ENCODE measurements at places on chromosomes 5 and 9.

GRCh38 chr9:101311758-101312420 is 72.9 kb downstream of the BAAT start:
- peak; percentile 93 for DNase-seq

DNA sequence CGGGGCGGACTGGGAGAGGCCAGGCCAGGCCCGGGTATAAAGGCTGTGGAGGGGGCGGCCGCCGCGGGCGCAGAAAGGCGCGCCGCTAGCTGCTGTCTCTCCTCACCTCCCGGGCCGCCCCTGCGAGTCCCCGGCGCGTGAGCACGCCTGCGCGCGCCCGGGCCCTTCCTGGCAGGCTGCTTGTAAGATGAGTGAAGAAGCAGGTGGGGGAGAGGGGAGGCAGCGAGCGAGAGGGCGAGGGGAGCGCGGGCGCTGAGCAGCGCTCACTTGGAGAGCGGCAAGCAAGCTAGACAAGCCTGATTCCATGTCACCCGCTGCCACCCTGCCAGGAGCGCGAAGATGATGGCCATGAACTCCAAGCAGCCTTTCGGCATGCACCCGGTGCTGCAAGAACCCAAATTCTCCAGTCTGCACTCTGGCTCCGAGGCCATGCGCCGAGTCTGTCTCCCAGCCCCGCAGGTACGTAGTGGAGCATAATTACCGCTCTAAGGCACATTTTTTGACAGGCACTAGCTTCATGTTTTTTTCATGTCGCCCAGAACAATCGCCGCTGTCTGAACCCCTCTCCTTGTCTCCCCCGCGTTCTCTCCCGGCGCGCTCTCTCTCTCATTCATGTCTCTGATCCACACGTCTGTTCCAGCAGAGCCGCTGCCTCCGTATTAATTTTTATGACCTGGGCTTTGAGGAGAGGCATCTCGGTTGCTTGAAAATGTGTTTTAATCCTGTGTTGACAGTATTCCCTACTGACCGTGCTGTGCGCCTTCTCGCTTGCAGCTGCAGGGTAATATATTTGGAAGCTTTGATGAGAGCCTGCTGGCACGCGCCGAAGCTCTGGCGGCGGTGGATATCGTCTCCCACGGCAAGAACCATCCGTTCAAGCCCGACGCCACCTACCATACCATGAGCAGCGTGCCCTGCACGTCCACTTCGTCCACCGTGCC is at the start of gene POU4F3:
TSS of gene POU4F3 (plus strand) at position 66 of the 941 bp plus-strand sequence. CDS start at position 340, 274 bp downstream.
- DNase-seq = no peak

DNA sequence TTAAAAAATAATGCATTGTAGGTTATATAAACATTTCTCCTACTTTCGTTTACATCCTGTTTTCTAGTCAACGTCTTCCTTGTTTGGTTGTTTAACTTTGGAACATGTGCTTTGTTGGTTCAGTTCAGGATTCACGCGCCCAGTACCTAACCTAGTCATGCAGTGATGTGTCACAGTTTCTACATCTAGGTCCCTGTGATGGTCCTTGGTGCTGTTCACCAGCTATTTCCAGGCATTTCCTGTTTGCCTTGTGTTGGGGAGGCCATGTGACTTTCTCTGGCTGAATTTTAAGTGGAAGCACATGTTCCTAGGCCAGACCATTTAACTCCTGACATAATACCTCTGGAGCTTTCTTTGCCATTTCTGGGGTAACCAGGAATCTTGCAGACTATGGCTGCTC is 292.3 kb downstream of the SMARCA2 start:
- no peak for DNase-seq

- DNase-seq = no peak
These were observed 182.2 kb upstream of the ISL1 start for GRCh38 chr5:51201024-51201423.

DNA sequence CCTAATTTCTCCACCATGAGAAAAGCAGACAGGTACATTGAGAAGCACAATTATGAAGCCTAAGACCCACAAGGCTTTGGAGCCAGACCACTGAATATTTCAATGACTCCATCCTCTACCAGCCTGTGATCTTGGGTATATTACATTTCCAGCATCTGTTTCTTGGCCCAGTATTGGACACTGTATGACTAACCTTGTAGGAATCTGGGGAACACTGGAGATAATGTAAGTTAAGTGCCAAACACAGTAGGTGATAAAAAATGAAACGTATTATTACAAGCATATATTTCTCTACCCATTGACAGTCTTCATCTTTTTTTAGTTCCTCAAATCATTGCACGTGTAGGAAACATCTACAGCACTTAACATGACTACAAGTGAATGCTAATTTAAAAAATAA is 28.6 kb upstream of the FEM1C start:
- no peak for DNase-seq

- no peak for DNase-seq
These were observed 427.6 kb downstream of the GADD45G start for GRCh38 chr9:90032296-90033027.

- no peak for DNase-seq
These were observed 136.4 kb downstream of the SEMA5A start for GRCh38 chr5:9409413-9409960.

DNA sequence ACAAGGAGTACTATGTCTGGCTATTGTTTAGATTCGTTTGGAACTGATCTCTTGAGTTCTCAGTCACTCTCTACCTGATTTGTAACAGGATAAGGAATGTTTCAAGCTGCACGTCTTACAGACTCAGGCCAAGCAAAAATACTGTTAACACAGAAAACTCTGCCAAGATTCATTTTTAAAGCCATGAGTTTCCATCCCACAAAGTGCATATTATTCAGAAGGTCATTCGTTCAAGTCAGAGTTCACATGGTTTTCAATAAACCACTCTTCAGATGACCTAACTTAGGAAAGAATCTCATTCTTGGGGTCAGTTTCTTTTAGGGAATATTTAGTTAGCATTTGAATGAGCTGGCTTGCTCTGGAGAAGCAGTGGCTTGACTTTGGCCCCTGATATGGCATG is 49.3 kb downstream of the F2R start:
- DNase-seq = no peak

DNA sequence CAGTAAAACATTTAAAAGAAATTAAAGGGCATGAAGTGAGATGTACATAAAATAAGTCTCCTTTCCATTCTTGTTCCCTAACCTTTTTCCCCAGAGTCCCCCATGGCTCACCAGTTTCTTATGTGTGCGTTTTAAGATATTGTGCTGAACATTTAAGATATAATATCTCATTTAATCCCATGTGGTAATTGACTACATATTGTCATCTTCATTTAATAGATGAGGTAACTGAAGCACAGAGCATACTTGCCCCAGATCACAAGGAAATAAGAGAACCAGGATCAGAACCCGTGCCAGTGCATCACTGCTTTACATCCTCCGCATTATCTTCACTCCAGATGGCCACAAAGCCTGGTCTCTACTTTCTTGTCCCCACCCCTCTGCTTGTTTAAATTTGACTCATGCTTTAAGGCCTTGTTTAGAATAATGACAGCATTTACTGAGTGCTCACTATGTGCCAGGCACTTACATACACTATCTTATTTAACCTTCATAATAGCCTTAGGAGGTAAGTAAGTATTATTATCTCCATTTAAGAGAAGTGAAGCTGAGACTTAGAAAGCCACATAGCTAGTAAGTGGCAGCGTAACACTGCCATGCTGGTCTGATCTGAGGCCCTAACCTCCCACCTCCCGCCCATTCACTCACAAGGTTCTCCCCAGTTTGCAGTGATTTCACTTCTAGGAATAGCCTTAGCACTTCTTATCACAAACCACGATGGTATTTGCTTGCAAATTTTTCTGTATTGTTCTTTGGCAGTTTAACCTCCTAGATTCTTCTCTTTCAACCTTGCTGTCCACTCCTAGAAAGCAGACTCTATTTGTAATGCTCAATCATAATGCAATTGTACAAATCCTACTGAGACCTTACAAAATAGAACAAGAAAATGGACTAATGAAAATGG is 78.4 kb upstream of the IL6ST start:
- DNase-seq = no peak

DNA sequence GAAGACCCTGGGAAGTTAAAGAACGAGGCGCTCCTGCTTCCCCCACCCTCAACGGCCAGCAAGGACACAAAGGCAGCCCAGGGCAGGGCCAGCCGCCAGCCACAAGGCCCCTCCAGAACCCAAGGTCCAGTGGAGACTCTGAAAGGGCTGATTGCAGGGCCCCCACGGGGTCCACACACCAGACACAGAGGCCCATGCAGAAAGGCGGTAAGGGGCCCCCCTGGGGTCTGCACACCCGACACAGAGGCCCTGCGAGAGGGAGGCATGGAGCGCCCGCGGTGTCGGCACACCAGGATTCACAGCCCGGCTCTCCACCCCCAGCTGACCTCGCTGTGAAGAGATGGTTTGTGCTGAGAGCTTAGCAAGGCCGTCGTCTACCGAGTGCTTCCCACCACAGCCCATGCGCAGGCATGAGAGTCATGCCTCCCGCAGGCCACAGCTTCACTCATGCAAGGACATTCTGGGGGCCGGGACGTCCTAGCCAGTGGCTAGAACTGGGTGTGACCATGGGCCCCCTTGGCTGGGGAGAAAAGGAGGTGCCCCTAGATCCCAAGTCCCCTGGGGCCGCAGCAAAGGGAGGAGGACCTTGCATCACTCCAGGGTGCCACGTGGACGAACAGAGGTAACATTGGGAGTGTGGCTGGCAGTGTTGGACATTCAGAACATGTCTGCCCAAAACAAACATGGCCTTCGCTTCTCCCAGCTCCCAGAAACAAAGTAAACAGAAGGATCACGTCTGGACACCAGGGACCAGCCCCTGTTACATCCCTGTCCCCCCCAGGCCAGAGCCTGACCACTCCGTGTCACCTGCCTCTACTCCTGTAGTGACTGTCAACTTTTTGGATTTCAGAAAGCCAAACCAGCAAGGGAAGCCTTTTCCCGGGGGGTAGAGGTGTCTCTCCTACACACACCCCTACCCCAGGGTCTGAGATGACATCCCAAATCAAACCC is 9.8 kb downstream of the BRD3 start:
- no peak for DNase-seq

DNA sequence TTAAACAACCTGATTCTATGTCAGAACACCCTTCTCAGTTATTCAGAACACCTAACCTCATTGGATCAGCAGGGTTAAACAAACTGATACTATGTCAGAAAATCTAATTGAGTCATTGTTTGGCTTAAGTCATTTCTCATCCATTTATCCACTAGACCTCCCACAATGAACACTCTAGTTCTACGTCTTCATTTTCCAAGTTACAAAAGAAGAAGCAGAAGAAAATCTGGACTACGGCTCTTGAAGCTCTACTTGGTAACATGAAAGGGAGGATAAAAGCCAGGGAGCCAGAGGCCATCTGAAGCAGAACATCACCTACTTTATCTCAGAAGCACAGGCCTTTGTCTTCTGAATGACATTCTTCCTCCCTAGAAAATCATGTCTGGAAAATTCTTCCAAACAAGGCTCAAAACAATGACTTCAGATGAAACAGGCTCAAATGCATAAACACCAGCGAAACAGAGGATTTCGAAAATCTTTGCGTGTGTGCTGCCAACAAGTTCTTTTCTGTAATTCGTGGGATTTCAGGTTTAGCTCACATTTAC is 35.4 kb upstream of the TGFBI start:
- no peak for DNase-seq

DNA sequence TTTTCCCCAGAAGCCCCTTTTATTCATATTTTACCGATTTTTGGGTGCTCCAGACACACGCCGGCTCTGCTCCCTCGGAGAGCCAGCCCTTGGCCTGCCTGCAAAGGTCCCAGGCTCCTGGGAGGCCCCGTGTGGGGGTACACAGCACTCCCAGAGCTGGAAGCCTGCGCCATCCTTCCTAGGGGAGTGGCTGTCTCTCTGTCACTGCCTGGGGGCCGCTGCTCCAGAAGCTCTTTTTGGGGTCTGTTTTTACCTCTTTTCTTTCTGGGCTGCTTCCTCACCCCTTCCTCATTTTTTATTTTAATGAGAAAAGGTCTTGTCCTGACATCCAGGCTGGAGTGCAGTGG is 119.1 kb upstream of the COL5A1 start:
- DNase-seq = no peak

DNA sequence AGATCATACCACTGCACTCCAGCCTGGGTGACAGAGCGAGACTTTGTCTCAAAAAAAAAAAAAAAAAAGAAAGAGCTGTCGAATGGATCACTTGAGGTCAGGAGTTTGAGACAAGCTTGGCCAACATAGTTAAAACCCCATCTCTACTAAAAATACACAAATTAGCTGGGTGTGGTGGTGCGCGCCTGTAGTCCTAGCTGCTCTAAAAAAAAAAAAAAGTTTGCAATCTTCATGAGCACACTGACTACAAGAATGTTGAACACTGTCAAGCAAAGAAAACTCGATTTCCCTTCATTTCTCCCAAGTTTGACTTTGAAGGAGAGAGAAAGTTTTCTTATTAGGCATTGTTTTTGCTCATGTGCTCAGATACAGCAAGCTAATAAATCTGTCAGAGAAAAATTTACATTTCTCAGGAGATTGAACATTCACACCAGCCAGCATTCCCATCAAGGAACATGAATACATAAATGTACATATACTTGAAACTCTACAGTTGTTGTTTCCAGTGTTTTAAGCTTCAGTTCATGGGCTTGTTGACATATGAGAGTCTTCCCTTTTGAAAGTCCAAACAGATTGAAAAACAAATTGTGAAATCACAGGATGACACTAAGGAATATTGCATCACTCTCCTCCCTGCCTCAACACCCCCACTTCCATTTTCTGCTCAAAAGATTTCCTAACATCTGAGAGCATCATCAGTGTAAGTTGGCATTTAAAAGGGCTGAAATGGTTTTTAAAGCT is 81.8 kb downstream of the ARRDC3 start:
- no peak for DNase-seq

GRCh38 chr9:107751567-107752210 is 262.1 kb upstream of the KLF4 start:
- no peak for DNase-seq

GRCh38 chr5:56950626-56951125 is 1.2 kb downstream of the MIER3 start:
- DNase-seq = peak; percentile 76

GRCh38 chr5:82513738-82514137 is 235.6 kb upstream of the RPS23 start:
- no peak for DNase-seq

- no peak for DNase-seq
These were observed 17.5 kb downstream of the GOLPH3 start for GRCh38 chr5:32156635-32157034.

DNA sequence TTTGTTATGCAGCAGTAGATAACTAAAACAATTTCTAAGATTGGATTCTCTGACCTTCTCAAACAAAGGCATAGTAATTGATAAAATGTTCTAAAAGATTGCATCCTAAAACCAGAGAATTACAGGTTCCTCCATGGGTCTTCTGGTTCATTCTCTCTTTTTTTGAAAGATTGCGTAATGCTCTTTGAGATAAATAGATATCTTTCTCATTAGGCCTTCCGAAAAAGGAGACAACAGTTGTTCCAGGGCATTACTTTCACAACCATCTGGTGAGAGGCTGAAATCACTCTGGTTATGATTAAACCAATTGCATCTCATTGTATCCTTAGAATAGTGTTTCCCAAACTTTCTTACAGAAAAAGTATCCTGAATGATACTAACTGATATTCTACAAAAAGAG is 174.7 kb upstream of the NREP start:
- DNase-seq = no peak

DNA sequence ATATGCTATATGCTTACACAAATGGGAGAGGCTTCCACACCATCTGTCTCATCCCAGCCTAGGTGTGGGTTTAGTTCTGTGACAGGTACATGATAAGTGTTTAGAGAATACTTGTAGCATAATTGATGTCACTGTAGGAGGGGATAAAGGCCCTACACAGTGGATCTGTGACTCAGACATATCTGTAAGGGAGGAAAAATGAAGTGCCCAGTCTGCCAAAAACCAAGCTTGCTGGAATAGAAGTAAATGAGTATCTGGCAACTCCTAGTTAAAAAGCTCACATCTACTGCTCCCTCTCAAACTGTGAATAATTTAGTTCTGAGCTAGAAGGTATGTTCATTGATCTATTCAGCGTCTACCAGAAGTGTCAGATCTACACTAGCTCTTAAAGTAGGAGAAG is 38.9 kb upstream of the FAM174A start:
- no peak for DNase-seq
